NK-92 treated with Interleukin-12 subunit alpha and Interleukin-12 subunit beta, amount 100 ng/mL, for 24 hours (cell line): ENCODE measurements at places on chromosomes 12 and 14.

DNA sequence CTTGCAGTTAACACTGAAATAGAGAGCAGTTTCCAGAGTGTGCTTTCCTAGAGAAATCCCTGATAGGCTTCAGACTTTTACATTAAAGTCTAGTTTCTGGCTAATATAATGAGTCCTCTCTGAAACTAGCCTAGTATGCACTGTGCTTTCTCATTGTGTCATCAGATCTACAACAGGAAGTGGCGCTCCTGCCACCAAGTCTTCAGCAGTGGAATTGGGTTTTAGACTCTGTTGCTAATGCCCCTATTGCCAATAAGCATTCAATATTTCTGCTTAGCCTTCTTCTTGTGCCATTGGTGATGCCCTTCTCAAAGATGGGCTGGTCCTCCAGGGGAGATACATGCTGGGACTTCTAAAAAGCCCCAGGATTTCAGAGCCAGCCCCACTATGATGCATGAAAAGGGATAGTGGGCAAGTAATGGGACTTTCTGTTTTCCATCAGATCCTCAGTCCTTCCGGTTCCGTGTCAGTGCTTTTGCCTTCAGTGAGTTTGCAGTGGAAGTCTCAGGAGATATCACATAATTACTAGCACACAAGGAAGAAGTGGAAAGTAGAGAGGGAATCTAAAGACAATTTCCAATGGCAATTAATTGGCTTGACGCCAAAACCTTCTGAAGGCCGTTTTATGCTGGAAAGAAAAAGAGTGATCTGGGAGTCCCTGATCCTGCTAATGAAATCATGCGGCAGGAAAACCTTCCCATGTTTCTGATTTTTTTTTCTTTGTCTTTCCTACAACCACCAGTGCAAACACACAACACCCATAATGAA, 50.0 kb downstream of the SSPN start:
- DNase-seq = no peak

GRCh38 chr12:60947533-60947932, 1312.7 kb upstream of the USP15 start:
- DNase-seq = no peak

GRCh38 chr12:79560225-79560889, 130.4 kb downstream of the PAWR start:
- DNase-seq = no peak

GRCh38 chr12:4045786-4046494, 172.7 kb upstream of the PARP11 start:
- DNase-seq = no peak
